ENCODE measurements at places on chromosomes 1 and 21.
A peak's percentile ranks its signal among the peaks of the same experiment; 100 is the strongest.

- DNase-seq, result no peak
These were observed 11.9 kb upstream of the PTCH2 start for GRCh38 chr1:44854970-44855369.

DNA sequence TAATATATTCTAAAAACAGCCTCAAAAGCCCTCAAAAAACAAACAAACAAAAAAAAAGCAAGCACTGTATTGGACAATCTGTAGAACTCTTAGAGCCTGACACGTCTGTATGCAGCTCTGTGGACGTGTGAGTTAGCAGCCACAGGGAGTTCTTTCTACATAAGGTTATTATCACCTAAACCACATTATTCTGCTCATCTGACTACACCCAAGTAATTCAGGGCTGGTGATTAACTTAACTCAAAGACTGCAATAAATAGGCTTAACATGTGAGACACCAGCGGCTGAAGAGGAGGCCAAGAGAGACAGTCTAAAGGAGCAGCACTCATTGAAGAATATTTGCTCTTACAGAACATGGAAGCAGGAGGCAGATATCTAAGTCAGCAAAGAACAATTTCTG lies 316.0 kb downstream of the VAV3 start:
- no peak for DNase-seq

DNA sequence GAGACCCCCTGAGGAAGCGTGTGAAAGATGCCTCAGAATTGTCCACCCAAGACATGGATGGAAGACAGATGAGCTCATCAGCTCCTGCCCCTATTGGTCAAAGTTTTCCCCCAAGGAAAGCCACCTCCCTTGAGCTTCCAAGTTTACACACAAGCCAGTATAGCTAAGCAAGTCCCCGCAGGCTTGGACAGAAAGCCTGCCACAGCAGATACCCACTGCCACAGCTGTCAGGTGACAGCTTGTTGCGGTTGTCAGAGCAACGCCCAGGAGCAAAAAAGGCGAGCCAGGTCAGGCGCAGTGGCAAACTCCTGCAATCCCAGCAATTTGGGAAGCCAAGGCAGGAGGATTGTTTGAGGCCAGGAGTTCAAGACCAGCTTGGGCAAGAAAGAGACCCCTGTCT lies 60.9 kb upstream of the IFNAR2 start:
- DNase-seq, result no peak

DNA sequence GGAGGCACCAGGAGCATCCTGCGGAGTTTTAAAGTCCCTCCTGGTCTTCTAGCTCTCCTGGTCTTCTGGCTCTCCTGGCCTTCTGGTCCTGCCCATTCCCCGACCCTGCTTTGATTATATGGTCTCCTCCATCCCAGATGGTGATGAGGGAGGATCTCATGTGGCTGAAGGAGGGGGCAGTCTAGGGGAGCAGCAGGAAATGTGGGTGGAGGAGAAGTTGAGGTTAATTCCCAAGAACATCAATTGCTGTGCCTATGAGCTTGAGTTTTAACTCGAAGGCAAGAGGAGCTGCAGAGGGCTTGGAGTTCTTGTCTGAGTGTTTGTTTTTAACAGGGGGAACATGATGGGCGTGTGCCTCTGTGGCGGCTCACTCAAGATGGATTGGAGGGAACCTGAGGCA lies 408.8 kb downstream of the MATN1 start:
- no peak for DNase-seq

- DNase-seq, result no peak
These were observed 838 bp upstream of the GRIK3 start for GRCh38 chr1:37035014-37035691.

- no peak for DNase-seq
These were observed 135.1 kb downstream of the ACTL8 start for GRCh38 chr1:17890056-17890814.

- DNase-seq, result no peak
These were observed 17.6 kb upstream of the CCSAP start for GRCh38 chr1:229360420-229360819.

- DNase-seq, result no peak
These were observed 2.1 kb upstream of the TMCO2 start for GRCh38 chr1:40245686-40246085.

GRCh38 chr1:245991266-245991665 lies 515.8 kb downstream of the SMYD3 start:
- DNase-seq, result no peak

DNA sequence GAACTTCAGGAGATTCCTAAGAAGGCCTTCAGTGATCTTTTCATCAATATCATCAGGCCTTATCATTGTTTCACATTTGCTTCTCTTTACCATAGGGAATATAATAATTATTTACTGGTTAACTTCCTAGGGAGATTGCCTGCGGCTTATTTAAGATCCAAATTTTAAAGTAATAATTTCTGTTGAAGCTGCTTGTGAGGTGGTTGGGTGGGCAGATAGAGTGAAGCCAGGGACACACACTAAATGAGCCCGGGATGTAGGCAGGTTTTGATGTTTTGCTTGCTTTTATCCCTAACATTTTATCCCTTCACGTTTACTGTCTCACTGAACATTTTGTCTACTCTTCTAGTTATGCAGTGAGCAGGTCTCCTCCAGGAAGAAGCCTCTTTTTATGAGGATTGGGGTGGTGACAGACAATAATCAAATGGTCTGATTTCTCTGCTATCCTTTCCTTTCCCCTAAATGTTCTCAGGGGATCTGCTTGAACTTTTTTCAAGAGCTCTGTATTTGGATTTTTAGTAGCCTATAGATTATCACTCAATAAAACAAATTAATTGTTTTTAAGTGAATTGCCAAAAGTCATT lies 164.7 kb downstream of the RUNX1 start:
- DNase-seq, result no peak

GRCh38 chr1:51699391-51699790 lies 82.5 kb downstream of the OSBPL9 start:
- DNase-seq, result no peak

- no peak for DNase-seq
These were observed 64.0 kb downstream of the DHRS3 start for GRCh38 chr1:12553963-12554362.

- no peak for DNase-seq
These were observed 174.1 kb upstream of the SGIP1 start for GRCh38 chr1:66359815-66360214.

DNA sequence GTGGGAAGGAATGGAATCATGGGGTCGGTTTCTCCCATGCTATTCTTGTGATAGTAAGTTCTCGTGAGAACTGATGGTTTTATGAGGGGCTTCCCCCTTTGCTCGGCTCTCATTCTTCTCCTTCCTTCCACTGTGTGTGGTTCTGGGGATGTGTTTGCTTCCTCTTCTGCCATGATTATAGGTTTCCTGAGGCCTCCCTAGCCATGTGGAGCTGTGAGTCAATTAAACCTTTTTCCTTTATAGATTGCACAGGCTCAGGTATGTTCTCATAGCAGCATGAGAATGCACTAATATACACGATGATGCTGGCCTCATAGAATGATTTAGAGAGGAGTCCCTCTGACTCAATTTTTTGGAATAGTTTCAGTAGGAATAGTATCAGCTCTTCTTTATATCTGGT lies 195.4 kb upstream of the IVNS1ABP start:
- DNase-seq, result no peak

- DNase-seq, result peak; percentile 93
These were observed 76.3 kb downstream of the ITPKB start for GRCh38 chr1:226662642-226663326.

DNA sequence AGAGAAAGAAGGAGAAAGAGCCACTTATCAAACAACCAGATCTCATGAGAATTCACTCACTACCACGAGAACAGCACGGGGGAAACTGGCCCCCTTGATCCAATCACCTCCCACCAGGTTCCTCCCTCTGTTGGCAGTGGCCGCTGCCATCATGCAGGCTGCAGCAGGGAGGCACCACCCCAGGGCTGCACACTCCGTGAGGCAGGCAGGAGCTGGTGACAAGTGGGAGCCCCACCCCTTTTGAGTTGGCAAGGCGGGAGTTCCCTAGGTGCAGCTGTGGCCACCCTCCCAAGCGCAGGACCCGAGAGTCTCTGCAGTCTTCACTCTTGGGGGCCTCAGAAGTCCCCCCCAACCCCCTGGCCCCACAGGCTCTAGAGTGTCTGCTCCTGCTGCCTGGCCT lies 83.9 kb upstream of the GJB5 start:
- DNase-seq, result no peak

- no peak for DNase-seq
These were observed 49.6 kb downstream of the HSF2BP start for GRCh38 chr21:43609501-43610340.

DNA sequence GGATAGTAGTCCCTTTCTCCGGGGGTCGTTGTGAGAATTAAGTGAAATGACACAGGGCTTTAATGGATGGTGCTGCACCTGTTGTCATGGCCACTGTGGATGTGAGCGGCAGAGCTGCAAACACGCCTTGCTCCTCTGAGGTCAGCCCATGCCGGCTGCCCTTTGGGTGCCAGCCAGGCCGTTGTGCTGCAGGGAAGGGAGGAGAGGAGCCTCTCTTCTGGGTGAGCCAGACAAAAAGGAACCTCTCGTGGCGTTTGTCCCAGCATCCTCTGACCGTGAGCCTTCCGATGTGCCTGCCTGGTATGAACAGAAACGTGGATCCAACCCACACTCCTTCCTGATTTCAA lies 383.0 kb upstream of the VAMP3 start:
- no peak for DNase-seq

- DNase-seq, result no peak
These were observed 403.6 kb upstream of the PBX1 start for GRCh38 chr1:164155347-164155746.

DNA sequence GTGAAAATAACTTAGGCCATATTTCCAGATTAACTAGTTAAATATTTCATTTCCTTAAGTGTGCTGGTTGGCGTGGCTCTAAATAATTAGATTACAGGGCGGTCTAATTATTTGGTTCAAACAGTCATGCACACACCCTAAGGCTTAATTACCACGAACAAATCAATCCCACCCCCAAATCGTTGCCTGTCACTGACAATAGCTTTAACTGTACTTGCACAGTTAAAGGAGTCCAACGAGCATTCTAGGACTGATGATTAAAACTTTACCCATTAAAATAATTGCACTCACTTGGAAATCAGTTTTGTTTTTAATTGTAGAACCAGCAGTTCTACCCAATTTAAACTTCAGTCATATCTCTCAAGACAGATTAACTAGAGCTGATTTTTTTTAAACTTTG lies 1.5 kb upstream of the POU2F1 start:
- DNase-seq, result no peak

DNA sequence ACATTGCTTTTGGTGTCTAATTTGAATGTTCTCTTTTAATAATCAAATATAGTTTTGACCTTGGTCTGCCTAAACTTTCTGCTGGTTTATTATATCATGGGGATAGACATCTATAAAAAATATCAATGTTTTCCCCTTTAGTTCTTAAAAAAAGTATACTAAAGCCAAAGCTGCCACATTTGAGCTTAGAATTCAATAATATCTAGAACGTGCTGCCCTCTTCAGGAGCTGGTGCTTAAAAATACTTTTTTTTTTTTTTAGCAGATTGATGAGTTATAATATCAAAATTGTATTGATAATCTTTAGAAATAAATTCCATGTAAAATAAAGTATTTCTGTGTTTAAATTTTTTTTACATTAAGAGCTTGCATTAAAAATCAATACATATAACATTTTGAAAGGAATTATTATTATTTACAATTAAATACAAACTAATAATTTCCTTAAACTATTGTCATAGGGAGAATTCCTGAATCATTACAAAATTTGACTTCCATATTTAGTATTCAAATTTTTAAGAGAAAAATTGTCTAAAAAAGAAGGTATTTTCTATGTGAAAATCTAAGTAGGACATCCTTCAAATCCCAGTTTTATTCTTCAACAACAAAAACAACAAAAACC lies 40.1 kb upstream of the ADGRL2 start:
- DNase-seq, result no peak

GRCh38 chr1:201222125-201222524 lies 31.5 kb downstream of the IGFN1 start:
- no peak for DNase-seq

DNA sequence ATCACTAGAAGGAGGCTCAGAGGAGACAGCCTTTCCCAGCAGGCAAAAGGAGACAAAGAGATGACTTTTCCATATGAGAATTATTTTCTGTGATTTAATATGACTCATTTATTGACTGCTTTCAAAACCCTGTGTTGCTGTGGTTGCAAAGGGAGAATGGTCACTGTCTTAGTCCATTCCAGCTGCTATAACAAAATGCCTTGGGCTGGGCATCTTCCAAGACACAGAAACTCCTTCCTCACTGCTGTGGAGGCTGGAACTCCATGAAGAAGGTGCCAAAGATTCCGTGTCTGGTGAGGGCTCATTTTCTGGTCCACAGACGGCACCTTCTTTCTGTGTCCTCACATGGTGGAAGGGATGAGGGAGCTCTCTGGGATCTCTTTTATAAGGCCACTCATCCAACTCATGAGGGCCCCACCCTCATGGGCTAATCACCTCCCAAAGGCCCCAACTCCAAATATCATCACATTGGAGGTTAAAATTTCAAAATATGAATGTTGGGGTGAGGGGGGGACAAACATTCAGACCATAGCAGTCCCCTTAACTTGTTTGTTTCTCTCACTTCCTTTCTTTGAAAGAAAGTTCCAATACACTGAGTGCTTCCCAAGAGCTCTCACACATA lies 252.1 kb upstream of the RAB4A start:
- no peak for DNase-seq

DNA sequence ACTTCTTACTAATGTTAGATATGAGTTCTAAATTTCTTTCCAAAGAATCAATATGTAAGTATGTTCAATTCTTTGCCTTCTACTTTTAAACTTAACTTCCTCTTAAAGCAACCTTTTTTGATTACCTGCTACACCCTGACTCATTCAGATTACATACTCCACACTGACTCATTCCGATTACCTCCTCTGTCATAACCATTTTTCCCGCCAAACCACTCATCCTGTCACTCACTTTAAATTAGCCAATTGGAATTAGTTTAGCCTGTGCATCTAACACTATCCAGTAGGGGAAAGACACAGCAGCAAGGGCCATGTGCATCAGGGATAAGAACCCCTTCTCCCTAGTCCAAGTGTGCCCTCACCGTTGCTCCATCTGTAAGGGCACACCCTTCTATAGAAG lies 815.5 kb downstream of the BRINP3 start:
- DNase-seq, result no peak

GRCh38 chr1:227227761-227228160 lies 90.5 kb downstream of the CDC42BPA start:
- DNase-seq, result no peak

DNA sequence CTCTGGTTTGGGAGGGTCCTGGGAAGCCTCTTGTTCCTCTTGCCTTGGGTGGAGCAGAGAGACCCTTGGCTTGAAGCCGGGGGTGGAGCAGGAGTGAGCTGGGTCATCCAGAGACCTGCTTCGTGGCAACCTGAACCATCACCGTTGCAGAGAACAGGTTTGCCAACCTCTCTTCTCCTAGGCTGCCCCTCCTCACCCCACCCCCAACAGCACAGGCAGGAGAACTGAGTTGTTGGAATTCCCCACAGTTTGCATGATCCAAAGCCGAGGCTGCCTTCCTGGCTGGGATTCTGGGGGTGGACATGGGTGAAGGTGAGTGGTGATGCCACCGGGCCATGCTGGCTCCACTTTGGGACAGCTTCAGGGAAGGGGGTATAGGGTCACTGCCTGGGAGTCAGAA lies 2.2 kb downstream of the WNT4 start:
- no peak for DNase-seq

- DNase-seq, result no peak
These were observed 1.5 kb downstream of the ZNF684 start for GRCh38 chr1:40532844-40533424.

Data from T-helper 22 cell (primary cell).